ENCODE measurements at places on chromosomes 11 and 22.

DNA sequence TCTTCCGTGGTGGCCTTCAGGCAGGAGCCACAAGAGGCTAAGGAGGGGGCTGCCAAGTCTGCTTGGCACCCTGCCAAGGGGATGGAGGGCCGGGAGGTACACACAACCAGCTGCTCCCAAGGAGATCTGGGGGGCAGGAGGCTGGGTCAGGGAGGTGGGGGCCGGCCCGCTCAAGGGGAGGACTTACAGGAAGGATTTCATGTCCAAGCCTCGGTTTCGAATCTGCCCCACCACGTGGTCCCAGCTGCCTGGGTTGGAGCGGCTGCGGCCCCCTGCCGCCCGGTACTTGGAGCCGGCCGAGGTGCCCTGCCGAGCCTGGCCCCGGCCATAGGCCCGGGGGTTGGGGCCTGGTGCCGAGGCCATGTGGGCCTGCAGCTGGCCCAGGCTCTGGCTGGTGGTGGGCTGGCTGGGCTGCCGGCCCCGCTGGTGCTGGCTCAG, 33.5 kb downstream of the LRRC10B start:
- DNase-seq, result no peak

- DNase-seq, result no peak
Observed at GRCh38 chr11:99197477-99197876, 176.7 kb downstream of the CNTN5 start.

GRCh38 chr11:69401715-69402114, 79.7 kb upstream of the LINC01488 start:
- DNase-seq, result no peak

DNA sequence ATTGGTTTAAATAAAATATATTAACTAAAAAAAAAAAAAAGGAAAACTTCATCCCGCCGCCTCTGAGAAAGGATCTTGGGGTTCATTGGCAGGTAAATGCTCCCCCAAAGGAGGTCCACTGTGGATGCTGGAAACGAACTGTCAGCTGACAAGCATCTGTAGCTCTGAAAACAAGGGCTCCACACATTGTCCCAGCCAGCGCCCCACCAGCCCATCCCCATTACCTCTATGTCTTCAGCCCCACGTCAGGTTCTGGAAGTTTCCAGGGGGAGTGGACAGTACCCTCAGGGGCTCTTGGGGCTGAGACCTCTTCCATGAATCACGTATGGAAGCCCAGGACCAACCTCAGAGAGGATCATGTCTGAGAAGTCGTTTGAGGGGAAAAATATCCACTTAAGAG, 66.4 kb upstream of the WNT7B start:
- DNase-seq, result peak; percentile 16

- peak; percentile 62 for DNase-seq
Observed at GRCh38 chr11:27028561-27028965, 12.1 kb upstream of the BBOX1 start.

- no peak for DNase-seq
Observed at GRCh38 chr22:48783821-48784266, 1043.8 kb downstream of the BRD1 start.

DNA sequence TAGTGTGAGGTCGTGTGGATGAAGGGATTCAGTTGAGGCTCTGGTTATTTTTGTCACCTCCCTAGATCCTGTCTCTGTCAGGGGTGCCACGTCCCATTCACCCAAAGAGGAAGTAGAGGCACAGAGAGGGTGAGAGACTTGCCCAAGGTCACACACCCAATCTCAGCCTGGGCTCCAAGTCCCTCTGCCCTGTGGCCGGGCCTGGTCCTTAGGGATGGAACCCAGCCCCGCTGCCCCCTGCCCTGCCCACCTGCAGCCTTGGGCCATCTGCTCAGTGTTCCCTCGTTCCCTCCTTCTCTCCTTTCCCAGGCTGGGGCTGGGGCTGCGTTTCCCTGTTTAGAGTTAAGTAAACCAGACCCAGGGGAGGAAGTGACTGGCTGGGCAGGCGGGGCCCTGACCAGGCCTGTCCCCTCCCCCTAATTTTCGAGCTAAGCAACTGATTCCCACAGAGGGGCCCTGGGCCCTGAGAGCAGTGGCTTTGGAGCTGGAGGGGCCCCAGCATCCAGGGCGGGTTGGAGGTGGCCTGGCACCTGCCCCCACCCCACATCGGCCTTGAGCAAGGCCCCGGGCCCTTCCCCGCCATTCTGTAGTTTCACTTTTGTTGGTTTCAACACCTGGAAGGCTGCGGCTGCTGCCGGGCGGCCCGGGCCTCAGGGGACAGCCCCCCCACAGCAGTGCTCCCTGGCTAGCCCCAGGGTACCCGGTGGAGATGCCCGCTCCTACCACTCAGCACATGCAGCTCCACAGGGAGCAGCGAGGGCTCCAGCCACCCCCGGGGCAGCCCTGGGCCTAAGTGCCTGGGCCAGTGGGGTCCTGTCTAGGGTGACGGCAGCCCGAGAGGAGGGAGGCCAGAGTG, 1.5 kb downstream of the TCIRG1 start:
- peak; percentile 73 for DNase-seq

DNA sequence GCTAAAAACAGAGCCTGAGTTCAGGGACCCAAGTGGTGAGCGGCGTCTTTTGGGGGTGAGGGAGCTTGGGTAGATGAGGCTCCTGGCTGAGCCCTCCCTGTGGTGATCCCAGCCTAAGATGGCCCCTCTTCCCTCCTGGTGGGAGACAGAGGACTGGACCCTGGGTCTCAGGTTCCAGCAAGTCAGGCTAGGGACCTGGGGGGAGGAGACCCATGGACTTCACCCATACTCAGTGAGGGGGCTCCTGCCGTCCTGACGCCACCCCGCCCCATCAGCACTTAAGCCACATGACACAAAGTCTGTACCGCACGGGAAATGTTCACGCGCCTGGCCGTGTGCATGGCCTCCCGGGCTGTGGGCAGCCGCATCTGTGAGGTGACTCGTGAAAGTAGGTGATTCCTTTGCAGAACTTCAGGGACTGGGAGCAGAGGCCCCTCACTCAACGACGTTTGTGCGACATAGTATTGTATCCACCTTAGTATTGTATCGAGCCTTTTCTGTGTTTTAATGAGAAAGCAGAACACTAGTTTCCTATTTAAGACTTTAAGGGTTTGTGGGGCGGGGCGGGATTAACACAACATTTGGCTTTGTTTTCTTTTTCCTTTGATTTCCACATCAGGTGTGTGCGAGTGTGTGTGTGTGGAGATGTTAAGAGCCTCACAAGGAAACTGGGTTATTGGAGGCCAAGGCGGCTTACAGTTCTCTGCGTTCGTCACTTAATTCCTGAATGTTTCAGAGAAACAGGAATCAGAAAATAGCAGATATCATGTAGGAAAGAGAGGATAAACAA, 18.4 kb upstream of the TMEM191C start:
- DNase-seq, result no peak

- no peak for DNase-seq
Observed at GRCh38 chr22:32216911-32217310, 12.0 kb upstream of the RFPL2 start.

DNA sequence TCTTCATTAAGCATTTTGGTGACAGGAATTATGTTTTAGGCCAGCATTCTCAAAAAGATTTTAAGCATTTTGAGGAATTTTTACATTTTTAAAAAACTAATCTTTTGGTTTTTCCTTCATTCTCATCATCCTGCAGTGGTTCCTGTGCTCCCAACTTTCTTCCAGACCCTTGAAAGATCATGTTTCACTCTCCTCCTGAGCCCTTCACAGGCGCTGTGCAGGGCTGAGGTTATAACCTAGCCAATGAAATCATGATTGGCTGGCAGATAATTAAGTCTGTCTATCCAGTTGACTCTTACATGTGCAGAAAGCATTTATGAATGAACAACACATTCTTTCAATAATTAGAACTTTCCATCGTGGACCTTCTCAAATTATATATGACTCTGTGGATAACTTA, 226.3 kb downstream of the DDX10 start:
- DNase-seq, result no peak
